ENCODE measurements at places on chromosomes 16 and 17.

- no peak for DNase-seq
Measured at GRCh38 chr17:55418369-55419268, 3.0 kb downstream of the MMD start.

DNA sequence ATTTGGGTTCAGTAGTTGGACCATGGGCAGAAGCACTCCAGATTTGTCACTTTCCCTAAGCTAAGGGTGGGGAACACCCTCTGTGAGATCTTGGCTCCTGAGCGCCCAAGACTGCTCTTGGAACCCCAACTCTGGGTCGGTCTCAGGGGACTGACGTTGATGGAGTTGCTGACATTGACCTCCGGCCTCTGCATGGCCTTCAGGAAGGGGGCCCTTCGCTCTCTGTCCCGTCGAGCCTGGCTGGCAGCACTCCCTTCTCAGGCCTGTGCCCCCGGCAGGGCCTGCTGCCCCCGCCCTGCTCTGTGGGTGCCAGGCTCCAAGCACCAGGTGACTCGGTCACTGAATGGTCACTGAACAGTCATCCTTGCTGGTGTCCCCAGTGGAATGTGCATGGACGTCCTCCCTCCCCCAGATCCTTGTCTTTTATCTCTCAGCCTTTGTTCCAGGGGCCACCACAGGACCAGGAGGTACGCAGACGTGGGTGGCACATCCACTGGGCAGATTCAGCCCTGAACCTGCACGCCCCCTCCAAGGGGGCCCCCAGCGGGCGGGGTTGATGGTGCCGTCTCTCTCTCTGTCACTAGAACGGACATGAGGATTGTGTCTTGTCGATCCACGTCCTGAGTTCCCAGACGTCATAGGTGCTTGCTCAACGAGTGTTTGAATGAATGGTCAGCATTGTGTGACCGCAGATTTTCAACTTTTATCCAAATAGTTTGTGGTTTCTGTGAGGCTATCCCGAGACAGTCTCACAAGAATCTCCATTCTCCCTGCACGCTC is 314.5 kb downstream of the SEC14L1 start:
- no peak for DNase-seq

DNA sequence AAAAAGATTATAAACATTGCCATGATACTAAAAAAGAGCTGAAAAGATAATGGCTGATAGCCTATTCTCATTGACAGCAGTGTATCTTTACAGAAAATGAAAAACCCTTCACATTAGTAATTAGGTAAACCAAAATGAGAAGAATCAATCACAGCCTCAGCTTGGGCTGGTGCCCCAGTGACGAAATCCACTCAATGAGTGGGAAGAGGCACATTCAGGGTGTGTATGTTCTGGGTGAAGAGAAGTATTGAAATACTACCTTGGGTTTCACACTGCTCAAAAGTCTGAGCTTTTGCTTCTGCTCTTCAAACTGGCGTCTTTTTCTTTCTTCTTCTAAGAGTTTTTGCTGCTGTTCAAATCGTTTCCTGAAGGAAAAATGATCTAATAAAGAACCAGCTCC is 24.2 kb downstream of the SYNRG start:
- no peak for DNase-seq

DNA sequence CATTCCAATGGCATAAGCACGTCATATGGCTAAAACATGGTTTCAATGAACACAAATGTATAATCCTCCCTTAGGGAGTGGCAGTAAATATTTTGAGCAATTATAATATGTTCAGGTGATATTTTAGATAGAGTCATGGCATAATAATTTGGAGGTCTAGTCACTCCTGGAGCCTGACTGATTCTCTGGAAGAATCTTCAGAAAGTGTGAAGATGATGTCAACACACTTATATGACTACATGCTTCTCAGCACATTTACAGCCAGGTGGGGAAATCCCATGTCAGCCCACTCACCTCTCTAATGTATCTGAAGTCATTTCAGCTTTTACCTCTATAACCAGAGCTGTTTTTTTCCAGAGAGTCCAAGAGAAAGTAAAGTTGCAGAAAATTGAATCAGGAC is 474.8 kb downstream of the SHISA9 start:
- DNase-seq: no peak
